ENCODE measurements at places on chromosomes 7 and 10. TPM values are rescaled to one million over a fixed set of nuclear protein-coding genes. Genes with fewer than 3 reads are reported as not detected.

DNA sequence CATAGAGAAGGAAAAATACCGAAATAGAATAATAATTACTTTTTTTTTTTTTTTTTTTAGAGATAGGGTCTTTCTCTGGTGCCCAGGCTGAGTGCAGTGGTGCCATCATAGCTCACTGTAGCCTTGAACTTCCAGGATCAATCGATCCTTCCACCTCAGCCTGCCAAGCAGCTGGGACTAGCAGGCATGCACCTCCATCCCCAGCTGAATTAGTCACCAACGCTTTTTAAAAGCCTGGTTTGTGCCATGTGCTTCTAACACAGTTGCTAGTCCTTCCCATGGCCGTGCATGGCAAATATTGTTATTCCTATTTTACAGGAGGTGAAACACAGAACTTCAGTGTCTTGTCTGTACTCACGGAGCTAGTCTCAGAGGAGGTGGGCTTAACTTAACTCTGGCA lies 23.2 kb downstream of the LYZL2 start:
- no peak for DNase-seq

- DNase-seq, result no peak
These were observed 76.4 kb downstream of the OSBPL3 start for GRCh38 chr7:24903559-24903958.

- no peak for DNase-seq
These were observed 11.5 kb downstream of the ZNF438 start for GRCh38 chr10:31020209-31020608.

The CTTNBP2 gene
- total RNA-seq, result 39.0 TPM

Data from occipital lobe (tissue), 3 donors.